ENCODE measurements at places on chromosomes 5 and 9.

DNA sequence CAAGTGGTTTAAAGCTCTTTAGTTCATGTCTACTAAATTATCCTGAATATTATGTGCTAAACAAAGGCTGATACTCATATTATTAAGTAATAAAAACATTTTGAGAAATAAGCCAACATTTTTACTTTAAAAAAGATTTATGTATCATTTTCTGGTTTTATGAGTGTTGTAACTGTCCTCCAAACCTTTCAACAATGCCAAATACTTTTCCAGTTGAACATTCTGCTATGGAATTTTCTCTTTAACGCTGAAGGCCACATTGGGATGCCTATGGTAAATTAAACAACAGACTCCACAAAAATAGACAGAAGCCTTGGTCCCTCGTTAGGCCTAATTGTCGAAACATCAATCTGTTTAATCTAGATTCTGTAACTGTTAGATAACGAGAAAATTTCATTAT is 131.3 kb downstream of the GLIS3 start:
- DNase-seq = no peak

GRCh38 chr5:179805529-179806249 is 977 bp downstream of the MGAT4B start:
- no peak for DNase-seq

DNA sequence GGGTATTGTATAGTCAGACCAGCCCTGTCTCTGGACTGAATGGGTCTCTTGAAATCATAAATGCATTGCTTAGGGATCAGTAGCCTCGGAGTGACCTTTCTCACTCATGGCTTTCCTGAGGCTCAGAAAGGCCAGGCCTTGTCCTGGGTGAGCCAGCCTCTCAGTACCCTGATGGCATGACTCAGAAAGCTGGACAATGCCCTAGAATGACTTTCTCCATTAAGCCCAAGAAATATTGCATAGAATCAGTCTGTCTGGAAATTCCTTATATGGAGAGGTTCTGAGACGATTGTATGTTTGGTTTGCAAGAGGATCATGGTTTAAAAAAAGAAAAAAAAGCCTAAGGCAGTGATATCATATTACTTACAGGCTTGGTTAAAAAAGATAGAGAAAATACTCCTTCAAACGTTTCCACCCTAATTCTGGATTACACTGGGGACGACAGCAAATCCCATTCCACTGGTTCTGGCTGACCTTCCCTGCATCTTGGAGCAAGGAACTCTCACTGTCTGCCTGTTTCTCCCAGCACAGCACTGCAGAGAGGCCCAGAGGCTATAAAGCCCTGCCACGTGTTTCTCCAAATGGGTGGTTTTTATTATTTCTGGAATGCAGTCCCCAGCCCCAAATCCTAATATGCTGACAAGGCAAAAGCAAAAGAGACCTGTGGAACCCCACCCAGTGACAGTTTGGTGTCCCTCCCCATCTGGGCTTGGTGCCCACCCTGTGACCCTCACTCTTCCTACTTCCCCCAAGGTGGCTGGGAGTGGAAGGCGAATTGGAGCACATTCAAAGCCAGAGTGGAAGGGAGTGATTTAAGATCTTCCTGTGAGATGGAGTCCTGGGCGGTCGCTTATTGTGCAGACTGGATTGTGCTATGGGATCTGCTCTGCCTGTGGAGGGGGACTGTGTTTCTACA is 34.4 kb downstream of the MAP1B start:
- DNase-seq = no peak

- peak; percentile 41 for DNase-seq
These were observed 933 bp downstream of the NEK6 start for GRCh38 chr9:124258607-124259157.

GRCh38 chr9:33799928-33800704 is 4.8 kb downstream of the PRSS3 start:
- no peak for DNase-seq

DNA sequence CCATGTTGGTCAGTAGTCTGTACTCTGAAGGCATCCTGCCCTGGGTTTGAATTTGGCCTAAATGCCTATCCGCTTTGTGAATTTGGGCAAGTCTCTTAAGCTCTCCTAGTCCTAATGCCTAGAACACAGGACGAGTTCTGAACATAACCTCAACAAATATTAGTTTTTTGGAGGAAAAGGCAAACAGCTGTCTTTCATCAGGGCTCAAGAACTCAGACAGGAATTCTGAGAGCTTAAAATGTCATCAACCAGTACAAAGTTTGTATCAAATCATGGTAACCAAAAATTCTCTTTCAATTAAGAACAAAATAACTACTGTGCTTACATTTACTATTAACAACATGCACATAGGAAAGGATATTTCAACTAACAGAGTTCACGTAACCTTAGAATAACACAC is 182.5 kb upstream of the PPP1R2B start:
- DNase-seq = no peak

- peak; percentile 25 for DNase-seq
These were observed 274.6 kb downstream of the ANXA1 start for GRCh38 chr9:73426269-73426668.

DNA sequence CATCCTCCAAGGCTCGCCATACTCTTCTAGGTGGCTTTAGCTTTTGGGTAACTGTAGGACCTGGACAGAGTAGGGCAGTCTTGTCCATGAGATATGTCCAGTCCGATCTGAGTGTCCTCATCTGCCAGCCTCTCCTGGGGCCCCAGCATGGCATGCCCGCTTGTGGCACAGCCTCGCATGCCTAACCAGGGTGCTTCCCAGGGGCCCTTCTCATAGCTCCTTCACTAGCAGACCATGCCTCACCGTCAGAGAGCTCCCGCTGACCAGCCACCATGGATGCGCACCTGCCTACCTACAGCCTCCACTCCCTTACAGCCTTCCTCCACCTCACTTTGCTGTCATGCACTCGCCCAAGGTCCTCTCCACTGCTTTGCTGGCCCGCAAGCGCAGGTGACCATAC is 60.6 kb upstream of the FNIP1 start:
- DNase-seq = no peak

DNA sequence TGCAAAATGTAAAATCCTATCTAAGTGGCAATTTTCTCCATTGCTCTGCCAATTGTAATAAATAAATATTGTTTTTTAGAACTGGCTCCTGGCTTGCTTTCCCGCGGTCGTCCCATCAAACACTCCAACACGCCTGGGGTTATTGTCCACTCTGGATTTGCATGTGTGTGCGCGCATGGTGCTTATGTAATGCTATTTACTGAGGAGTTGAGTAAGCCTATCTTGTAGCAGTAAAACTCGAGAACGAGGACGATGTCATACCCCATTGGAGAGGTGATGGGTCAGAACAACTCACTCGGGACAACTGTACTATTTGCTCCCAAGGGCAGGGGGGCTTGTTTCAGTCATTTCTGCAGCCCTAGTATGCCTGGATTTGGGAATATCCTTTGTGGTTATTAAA is 220.9 kb downstream of the PAX5 start:
- no peak for DNase-seq

GRCh38 chr5:124596595-124597421 is 149.6 kb downstream of the ZNF608 start:
- DNase-seq = no peak

- no peak for DNase-seq
These were observed 89.7 kb downstream of the PPP2R2B start for GRCh38 chr5:146788898-146789297.

DNA sequence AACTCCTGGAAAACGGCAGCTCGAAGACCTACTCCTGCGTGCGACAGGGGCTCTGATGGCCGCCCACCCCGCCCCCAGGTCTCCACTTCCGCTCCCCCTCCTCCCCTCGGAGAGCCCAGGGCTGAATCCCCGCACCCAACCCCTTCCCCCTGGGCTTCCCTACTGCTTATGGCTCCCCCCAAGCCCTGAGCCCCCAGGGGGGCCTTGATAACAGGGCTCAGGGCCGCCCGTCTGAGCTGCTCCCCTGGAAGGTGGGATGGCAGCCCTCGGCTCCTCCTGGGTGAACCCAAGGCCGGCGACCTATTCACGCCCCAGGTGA is 30.4 kb downstream of the GLT6D1 start:
- peak; percentile 10 for DNase-seq
